Stimulated activated CD8-positive, alpha-beta memory T cell treated with anti-CD3 and anti-CD28 coated beads, Interleukin-7, amount 100 ng/mL, for 4 hours (primary cell): ENCODE measurements at places on chromosomes 1 and 21.

GRCh38 chr1:7891804-7892203 lies 38.9 kb upstream of the UTS2 start:
- no peak for DNase-seq

- no peak for DNase-seq
Measured at GRCh38 chr1:175072099-175072951, 4.7 kb downstream of the TNN start.

GRCh38 chr1:153470707-153471106 lies 10.3 kb upstream of the S100A7 start:
- no peak for DNase-seq

DNA sequence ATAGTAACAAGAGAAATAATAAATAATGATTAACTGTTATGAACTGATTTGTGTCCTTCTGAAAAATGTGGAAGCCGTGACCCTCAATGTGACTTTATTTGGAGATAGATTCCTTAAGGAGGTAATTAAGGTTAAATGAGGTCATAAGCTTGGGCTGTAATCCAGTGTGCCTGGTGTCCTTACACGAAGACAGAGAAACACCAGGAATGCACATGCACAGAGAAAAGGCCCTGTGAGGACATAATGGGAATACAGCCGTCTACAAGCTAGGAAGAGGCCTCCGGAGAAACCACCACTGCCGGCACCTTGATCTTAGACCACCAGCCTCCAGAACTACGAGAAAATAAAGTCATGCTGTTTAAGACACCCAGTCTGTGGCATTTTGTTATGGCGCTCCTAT lies 215.9 kb downstream of the NEGR1 start:
- no peak for DNase-seq

GRCh38 chr1:233066087-233066486 lies 115.7 kb downstream of the NTPCR start:
- no peak for DNase-seq

- DNase-seq: no peak
Measured at GRCh38 chr1:205690122-205690756, 9.9 kb upstream of the SLC45A3 start.

GRCh38 chr1:181133969-181134418 lies 45.5 kb downstream of the IER5 start:
- DNase-seq: no peak

GRCh38 chr21:43758111-43758641 lies 17.9 kb downstream of the CSTB start:
- no peak for DNase-seq

GRCh38 chr1:245397771-245398170 lies 243.0 kb downstream of the KIF26B start:
- no peak for DNase-seq
